ENCODE measurements at places on chromosomes 7 and 10.

- DNase-seq: no peak
These were observed 73.6 kb upstream of the RPA3 start for GRCh38 chr7:7792056-7792455.

GRCh38 chr7:42237811-42238541 is 967 bp upstream of the GLI3 start:
- no peak for DNase-seq

- DNase-seq: no peak
These were observed 73.1 kb downstream of the RAMP3 start for GRCh38 chr7:45230611-45231165.

DNA sequence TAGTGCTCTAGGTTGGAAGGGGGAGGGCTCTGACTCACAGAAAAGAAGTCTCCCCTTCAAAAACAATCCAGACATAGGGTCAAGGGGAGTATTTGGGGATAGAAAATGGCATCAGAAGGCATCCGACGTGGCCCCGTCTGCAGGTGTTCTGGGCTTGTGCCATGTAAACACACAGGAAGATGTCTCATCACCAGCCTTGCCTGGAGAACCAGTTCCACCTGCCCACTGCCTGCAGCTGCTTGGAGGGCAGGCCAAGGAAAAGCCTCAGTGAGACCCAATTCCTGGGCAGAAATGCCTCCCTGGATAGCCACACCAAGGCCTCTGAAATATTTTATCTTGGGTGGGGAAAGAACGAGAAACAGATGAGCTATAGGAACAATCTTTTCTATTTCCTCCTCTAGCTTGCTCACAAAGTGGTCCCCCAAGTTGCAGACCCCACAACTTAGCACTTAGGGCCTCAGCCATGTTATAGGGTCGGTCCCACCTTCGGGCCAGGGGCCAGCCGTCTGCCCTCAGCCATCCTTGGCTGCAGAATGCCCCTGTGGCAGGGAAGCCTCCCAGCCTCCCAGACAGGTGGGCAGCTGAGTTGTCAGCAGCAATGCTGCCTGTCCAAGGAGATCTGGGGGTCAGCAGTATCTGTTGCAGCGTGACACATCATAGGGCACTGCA is 54.3 kb upstream of the ECHDC3 start:
- DNase-seq: no peak

DNA sequence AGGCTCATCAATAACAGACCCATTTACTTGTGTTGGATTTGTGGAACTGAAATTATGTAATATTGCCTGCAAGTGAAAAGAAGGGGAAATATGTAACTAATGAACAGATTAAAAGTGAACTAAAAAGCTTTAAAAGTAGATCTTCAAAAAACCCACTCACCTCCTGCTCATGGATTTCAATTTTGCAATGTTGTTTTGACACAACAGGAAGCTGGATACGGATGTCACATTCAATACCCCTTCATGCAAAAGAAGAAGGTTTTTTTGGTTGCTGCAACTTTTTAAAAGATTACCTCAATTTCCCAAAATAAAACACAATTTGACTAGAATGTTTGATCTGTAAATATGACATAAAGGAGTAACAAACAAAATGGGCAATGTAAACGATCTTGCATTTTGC is 3.3 kb downstream of the MKI67 start:
- DNase-seq: no peak

DNA sequence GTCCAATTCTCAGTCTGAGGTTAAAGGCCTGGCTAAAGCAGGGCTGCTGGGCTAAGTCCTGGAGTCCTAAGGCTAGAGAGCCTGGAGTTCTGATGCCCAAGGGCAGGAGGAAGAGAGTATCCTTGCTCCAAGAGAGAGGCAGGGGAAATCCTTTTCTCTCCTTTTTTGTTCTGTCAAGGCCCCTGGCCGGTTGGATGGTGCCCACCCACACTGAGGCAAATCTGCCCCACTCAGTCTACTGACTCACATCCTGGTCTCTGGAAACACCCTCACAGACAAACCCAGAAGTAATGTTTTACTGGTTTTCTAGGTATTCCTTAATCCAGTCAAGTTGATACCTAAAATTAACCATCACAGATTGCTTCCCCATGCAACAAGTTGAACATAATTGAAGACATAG is 23.0 kb downstream of the ZNF518A start:
- DNase-seq: no peak

DNA sequence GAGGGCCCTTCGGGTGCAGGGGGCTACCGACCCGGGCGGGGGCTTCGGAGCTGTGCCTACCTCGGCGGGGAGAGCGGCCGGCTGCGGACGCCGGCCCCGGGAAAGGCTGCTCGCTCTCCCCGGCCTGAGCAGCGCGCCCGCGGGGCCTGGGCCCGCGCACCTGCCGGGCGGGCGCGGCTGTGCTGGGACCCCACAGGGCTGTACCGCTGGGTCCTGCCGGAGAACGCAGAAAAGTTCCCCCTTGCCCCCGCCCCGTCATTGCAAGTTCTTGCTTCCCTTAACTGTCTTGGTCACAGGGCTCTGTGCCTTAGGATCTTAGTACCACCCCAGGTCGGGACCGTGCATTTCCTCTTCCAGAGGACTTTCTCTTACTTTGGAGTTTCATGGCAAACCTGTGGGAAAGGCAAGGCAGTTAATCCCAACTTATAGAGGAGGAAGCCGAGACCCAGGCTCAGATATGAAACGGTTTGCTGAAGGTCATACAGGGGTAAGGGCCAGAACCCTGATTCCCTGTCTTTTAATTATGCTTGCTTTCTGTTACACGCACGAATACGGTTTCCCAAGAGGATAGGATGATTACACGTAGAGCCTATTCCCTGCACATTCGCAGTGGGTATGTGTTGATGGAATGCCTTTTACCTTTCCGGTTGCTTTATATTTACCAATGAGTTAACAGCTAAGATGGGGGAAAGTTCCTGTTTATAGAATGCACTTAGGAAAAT is 652 bp downstream of the PCGF5 start:
- DNase-seq: no peak

DNA sequence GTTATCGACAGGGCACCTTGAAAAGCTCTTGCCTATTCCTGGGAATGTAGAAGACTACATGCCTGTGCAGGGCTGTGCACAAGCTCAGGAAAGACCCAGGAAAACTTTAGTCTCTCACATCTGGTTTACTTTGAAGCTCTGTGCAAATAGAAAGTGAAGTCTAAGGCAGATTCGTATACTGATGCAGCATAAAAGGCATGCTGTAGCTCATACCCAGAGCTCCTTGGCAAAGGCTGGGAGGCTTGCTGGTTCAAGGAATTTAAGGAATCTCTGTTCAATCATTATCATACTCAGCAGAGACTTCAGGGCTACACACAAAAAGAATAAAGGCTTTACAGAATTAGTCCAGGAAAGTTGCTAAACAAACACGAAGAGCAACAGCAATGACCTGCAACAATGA is 192.0 kb downstream of the OTUD1 start:
- DNase-seq: no peak

- DNase-seq: no peak
These were observed 4.4 kb upstream of the SNX13 start for GRCh38 chr7:17944720-17945119.

DNA sequence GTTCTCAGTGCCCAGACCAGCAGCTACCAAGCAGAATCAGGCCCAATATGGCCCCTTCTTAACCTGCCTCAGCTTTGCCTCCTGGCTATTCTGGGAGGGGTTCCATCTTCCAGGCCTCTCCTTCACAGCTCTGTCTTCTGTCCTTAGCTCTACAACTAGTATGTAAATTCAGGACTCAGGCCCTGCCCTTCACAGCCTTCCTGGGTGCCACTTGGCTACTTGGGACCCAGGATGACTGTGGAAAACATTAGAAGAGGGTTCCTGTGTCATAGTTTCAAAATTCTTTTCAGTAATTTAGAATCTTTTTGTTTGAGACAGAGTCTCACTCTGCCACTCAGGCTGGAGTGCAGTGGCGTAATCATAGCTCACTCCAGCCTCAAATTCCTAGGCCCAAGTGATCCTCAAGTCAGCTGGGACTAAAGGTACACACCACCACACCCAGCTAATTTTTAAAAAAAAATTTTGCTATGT is 33.2 kb upstream of the PAPSS2 start:
- DNase-seq: no peak

GRCh38 chr10:36185097-36185496 is 543.0 kb upstream of the FZD8 start:
- DNase-seq: no peak

DNA sequence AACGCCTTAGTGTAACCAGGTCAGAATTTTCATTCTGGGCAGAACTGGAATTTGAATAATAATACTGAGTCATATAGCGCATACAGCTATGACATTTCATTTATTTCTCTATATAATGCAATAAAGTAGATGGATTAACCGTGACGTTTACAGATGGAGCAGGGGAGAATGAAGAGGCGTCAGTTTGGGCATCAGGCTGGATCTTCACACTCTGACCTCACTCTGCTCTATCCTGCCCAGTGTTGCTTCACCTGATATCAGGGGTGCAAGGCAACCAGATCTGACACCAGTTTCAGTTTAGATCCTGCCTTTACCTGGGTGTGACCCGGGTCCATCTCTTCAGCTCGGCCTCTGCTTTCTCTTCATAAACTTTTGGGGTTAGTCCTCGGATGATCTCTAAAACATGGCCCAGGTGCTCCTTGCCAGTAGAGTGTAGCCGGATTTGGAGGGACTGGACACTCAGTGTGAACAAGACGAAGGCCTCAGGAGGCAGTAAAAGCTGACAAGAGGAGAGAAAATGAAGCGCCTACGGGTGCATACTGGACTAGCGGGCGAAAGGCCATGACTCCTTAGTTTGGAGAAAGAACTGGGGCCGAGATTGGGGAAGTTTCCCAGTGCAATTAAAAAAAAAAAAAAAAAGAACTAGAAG is 1.4 kb upstream of the ZYX start:
- DNase-seq: no peak

DNA sequence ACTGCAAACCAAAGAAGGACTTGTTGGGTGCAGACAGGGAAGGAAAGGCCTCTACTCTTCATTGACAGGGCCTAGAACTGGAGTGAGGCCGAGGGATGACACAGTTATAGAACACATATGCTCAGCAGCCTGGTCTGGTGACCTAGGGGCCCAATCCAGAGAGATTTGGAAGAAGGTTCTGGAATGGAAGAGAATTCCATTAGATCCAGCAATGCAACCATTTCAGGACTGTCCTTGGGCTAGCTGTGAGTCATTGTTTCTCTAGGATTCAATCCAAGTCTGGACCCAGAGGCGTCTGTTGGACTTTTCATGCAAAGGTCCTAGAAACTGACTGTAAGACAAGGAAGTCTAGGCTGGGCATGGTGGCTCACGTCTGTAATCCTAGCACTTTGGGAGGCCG is 59.2 kb downstream of the WIPF3 start:
- DNase-seq: no peak

DNA sequence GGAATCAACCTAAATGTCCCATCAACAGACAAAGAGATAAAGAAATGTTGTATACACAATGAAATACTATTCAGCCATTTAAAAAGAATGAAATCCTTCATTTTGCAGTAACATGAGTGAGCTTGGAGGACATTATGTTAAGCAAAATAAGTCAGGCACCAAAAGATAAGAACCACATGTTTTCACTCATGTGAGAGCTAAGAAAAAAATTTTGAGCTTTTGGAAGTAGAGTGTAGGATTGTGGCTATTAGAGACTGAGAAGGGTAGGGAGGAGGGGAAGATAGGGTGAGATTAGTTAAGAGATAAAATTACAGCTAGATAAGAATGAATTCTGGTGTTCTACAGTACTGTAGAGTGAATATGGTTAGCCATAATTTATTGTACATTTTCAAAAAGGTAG is 8.3 kb upstream of the YAE1 start:
- no peak for DNase-seq

GRCh38 chr7:20514364-20514763 is 101.1 kb upstream of the ABCB5 start:
- no peak for DNase-seq

GRCh38 chr10:113316506-113316905 is 236.3 kb upstream of the HABP2 start:
- DNase-seq: no peak

GRCh38 chr10:23718946-23719345 is 280.1 kb downstream of the OTUD1 start:
- no peak for DNase-seq

- no peak for DNase-seq
These were observed 69.8 kb upstream of the KCTD7 start for GRCh38 chr7:66558660-66559465.

DNA sequence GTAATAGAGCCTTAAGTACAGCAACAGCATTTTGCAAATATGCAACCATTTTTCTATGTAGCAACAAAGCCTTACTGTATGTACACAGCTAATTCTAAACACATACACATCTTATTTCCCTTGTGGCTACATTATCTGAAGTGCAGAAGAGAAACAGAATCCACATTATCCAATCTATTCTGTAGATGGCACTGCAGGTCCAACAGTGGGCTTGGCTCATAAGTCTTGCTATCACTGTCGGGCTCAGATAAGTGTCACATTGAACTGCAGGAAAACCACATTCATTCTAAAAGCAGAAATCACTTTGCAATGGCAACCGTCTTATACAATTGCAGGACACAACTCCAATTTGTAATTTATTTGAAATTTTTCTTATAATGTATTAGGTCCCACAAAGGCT is 109.8 kb upstream of the NOBOX start:
- DNase-seq: no peak

DNA sequence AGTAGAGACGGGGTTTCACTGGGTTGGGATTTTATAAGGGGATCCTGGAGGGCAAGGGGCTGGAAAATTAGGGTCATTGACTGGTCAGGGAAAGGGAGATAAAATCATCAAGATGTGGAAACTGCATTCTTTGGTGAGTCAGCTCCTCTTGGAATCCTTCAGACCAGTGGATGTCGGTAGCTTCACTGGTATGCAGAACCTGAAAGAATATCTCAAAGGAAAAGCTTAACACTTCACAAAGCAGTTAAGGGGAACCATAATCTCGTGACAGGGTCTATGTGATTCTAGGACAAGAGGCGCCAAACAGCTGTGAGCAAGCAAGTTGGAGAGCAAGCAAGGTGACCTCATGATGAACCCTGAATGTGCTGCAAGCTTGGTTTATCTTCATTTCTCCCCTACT is 634.7 kb upstream of the AUTS2 start:
- DNase-seq: no peak

DNA sequence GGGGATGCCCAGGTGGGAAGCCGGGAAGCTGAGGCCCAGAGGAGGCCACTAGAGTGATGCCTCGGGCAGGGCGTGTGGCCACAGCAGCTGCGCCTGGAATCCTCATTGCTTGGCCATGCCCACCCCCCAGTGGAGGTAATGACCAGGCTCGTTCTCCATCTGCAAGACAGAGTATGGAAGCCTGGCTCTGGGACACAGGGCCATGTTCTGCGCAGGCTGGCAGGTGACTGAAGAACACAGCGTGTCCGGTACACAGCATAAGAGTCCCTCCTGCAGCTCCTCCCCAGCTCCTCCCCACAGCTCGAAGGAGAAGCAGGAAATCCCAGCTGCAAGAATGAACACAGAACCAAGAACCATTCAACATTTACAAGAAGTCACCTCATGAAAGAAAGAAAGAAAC is 64.8 kb downstream of the SMURF1 start:
- no peak for DNase-seq

DNA sequence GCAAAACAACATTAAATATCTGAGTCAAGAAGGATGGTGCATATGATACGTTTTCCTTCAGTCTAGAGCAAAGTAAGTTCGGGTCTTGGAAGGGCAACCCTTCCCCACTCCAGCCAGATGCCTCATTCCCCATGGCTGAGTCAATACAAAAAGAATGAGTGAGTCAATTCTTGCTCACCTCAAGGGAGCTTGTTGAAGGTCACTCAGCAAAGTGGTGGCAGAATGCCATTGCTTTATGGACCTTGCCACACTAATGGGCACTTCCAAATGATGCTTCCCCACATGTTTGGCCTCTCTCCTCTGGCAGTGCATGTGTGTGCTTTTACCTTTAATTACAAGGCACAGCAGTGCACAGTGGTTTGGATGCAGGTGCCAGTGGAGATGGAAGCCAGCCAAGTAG is 296.5 kb downstream of the SORCS3 start:
- DNase-seq: no peak

GRCh38 chr10:11403116-11403515 is 208.3 kb downstream of the USP6NL start:
- DNase-seq: peak; percentile 60

Measured in effector memory CD8-positive, alpha-beta T cell (primary cell).